ENCODE measurements at places on chromosomes 6 and 20.

GRCh38 chr6:143279385-143279784 is 171.1 kb downstream of the ADAT2 start:
- peak; percentile 1 for DNase-seq

GRCh38 chr20:58457083-58457695 is 58.0 kb downstream of the APCDD1L start:
- DNase-seq, result no peak

DNA sequence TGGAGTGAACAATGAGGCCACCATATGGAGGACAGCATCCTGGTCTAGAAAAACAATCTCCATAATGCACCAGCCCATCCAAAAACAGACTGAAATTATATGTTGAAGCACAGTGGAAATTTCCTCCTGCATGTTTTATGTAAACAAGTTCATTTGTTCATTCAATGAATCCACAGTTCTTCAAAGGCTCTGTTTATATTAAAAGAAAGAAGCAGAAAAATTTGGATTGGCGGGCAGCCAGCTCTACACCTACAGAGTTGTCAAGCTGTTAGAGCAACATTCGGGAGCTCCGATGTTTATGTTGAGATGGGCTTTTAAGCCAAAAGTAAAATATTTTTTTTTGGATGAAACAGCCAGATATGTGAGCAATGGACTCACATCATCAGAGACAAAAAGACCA is 395.3 kb upstream of the SULF2 start:
- DNase-seq, result no peak

DNA sequence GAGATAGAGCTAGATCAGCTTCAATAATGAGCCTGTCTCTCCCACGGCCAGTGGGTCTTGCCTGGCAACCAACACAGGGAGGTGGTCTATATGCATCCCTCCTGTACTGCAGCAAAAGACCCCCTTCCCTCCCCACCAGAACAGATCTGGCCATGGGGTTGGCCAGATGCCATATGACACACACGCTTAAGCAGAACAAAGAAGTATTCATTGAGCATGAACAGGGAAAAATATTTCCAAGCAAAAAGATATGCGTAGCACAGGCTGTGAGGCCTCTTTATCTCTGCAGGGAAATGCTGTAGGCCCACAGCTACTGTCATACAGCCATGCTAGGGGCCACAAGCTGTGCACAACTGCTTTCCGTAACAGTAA is 73.4 kb upstream of the NRSN1 start:
- no peak for DNase-seq

DNA sequence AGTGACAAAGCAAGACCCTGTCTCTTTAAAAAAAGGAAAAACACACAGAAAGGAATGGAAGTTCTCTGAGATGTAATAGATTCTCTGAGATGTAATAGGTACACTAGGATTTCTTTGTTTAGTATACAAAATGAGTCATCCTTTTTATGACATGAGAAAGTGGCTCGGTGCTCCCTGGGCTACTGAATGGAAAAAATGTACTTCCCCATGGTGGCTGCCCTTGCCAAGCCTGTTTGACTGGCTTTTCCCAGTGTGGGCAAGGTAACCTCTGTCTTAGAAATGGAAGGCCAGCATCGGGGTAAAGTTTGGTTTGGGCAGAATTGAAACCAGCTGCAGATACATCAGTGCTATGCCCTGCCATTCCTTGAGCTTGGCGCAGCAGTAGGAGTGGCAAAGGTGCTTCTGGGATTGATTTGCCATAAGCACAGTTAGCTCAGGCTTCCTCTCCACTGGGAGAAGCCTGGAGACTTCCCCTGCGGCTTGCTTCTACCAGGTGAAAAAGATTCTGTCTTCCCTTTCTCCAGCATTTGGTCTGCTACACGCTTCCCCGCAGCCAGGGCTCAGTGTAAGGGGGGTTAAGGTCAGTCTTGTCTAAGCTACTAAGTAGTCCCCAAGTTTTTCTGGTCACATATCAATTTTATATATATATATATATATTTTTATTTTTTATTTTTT is 24.5 kb downstream of the ARFGEF2 start:
- no peak for DNase-seq

GRCh38 chr20:58433759-58434158 is 44.7 kb downstream of the VAPB start:
- DNase-seq, result no peak

GRCh38 chr20:19937651-19938420 is 79.3 kb upstream of the NAA20 start:
- DNase-seq, result no peak

- DNase-seq, result no peak
Observed at GRCh38 chr20:58555078-58555765, 40.0 kb upstream of the APCDD1L start.
